ENCODE measurements at places on chromosomes 4 and X.

GRCh38 chr4:88963817-88964216, 93.2 kb downstream of the FAM13A start:
- DNase-seq: no peak

DNA sequence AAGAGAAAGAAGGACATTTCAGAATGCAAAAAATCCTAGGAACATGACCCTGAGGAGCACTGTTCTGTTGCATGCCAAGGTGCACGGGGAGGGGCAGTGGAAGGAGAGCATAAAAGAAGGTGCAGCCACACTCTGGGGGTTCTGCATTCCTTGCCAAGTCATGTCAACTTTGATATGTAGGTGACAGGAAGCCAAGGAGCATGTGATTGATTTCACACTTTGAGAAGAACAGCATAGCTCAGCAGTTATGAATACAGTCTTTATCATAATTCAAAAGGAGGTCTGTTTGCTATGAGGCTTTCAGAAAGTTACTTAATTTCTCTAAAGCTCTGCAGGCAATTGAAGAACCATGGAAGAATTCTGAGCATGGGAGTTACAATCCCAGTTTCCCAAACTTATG, 50.6 kb downstream of the SCFD2 start:
- no peak for DNase-seq

- DNase-seq: no peak
Observed at GRCh38 chr4:165992283-165992682, 119.2 kb downstream of the TLL1 start.

DNA sequence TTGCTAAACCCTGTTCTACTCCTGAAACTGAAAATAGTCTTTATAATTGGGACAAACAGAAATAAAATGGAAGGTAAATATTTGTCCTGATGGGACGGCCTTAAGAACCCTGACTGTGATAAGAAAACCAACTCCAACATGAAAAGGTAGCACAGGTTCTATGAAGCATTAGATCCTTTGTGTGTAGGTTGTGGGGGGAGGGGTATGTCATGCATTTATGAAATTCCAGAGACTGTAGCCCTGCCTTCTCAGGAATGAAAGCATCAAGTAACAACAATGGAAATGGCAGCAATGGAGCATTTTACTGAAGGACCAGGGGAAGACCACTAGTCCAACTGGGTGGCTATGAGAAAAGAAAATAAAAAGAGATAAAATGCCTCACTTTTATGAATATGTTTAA, 23.9 kb downstream of the CXXC4 start:
- DNase-seq: no peak

DNA sequence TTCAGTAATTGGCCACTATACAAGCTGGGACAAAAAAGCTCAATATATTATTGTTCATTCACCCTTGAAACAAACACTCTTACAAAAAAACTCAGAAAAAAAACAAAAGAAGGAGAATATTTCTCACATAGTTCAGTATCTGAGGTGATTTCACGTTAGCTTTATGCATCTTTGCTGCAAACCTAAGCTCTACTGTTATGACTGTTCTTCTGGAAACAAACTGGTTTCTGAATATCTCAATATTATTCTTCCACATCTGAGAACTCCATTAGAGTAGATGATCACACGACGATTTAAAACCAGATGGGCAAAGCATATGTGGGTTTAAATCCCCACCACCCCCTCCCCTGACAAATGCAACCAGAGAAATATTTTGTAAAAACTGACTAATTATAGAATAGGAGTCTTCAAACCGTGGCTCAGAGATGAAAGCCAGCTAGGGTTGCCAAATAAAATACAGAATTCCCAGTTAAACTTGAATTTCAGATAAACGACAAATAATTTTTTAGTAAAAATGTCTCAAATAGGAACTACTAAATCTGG, 182.0 kb upstream of the FAM241A start:
- no peak for DNase-seq

GRCh38 chrX:103817502-103817901, 14.6 kb downstream of the RAB9B start:
- peak; percentile 68 for DNase-seq

GRCh38 chr4:105002278-105002677, 144.4 kb upstream of the TET2 start:
- DNase-seq: no peak

- DNase-seq: no peak
Observed at GRCh38 chrX:155968326-155968661, 29.2 kb upstream of the IL9R start.

DNA sequence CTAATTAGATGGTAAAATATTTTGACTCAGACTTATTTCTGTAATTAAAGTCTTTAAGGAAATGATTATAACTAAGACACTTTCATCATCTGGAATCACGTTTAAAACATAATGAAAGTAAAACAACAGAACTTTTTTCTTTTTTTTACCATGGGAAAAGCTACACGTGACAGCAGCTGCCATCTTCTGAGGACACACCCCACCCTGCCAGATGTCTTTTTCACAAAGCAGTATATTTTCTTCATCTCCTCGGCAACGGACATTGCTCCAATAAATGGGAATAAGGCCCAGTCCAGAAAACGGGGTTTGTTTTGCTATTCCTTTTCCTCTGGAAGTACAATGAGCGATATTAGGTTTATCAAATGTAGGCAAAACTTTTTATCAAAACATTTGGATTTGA, 17.5 kb downstream of the PRSS12 start:
- no peak for DNase-seq

GRCh38 chrX:45879512-45879911, 665.7 kb downstream of the ZNF674 start:
- no peak for DNase-seq

DNA sequence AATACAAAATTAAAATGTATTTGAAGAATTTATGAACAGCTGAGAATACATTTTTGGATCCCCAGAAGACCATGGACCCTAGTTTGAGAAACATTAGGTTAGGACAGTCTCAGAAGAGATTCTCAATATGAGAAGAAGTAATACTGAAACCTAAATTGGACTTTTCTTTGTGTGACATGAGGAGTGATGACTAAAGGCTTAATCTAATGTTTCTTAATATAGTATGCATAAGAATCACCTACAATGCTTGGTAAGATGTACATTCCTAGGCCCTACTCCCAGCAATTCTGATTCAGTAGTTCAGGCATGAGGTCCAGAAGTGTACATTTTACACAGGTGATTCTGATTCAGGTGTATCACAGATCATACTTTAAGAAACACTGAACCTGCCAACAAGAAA, 31.6 kb upstream of the HUWE1 start:
- no peak for DNase-seq

DNA sequence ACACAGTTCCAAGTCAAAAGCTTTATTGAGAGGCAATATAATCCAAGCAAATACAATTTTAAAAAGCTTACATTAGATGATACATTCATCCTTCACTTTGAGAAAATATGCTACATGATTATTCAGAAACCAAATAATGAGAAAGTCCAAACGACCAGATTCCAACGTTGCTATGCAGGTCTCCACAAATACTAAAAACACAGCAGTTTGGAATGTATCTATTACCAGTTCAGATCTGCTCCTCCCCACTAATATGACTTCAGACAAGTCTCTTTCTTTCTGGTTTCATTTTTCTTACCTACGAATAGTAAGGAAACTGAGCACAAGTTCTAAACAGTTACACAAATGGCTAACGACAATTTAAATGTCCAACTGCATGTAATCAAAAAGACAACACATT, 9.5 kb downstream of the NAF1 start:
- no peak for DNase-seq

DNA sequence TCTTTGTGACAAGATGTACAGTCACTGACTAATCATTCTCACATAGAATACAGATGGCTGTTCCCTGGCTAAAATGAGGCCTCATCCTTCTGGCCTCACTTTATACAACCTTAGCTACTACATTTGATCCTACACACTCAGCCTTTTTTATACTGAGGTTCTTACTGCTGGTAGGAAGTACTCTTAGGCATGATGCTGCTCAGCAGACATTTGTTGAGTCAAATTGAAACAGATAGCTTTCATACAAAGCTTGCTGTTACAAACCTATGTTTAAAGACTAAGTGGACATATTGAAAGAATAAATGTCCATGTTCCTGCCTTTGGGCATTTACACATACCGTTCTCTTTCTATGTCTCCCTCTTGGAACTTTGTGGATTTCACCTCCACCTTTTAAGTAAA, 154.9 kb downstream of the NPFFR2 start:
- no peak for DNase-seq

DNA sequence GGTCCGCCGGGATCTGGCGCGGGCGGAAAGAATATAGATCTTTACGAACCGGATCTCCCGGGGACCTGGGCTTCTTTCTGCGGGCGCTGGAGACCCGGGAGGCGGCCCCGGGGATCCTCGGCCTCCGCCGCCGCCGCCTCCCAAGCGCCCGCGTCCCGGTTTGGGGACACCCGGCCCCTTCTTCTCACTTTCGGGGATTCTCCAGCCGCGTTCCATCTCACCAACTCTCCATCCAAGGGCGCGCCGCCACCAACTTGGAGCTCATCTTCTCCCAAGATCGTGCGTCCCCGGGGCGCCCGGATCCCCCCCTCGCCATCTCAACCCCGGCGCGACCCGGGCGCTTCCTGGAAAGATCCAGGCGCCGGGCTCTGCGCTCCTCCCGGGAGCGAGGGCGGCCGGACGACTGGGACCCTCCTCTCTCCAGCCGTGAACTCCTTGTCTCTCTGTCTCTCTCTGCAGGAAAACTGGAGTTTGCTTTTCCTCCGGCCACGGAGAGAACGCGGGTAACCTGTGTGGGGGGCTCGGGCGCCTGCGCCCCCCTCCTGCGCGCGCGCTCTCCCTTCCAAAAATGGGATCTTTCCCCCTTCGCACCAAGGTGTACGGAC, 482 bp upstream of the SHOX start:
- DNase-seq: no peak

- DNase-seq: no peak
Observed at GRCh38 chrX:41960142-41960541, 36.8 kb upstream of the CASK start.

GRCh38 chr4:86999136-86999643, 64.4 kb downstream of the AFF1 start:
- no peak for DNase-seq

DNA sequence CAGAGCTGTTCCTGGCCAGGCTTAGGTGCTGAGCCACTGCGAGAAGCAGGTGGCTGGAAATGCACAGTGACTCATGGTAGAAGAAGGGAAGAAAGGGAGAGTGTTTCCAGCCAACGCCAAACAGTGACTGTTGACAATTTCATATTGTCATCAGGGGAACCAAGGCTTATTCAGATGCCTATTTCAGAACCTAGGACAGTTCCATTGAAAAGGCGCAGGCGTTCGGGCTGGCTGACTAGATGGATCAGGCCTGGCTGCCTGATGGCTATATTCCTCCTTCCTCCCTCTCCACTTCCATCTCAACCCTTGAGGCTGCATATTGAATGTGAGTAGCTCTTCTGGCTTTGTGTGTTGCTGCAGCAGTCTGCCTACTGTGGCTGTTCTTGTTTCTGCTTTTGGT, 73.0 kb upstream of the FRMPD4 start:
- DNase-seq: no peak

GRCh38 chrX:49230500-49231232, 2.5 kb downstream of the CACNA1F start:
- peak; percentile 63 for DNase-seq

GRCh38 chrX:143934542-143934941, 50.7 kb downstream of the UBE2NL start:
- no peak for DNase-seq

GRCh38 chr4:61828960-61829359, 628.8 kb downstream of the ADGRL3 start:
- DNase-seq: no peak

DNA sequence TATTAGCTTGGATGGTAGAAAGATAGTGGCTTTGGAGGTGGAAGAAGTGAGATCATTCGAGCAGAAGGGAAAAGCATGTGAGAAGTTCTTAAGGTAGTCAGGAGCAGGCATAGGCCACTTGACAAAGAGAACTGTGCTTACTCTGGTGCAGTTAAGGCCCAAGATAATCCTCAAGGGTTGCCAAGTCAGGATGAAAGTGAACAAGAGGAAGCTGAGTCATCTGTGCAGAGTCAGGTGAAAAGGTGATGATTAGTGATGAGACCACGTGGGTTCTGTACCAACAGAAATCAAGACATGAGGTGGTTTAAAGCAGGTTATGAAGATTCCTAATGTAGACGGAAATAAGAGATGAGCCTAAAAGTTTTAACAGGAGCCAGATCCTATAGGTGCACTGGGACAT, 369.8 kb downstream of the DTHD1 start:
- DNase-seq: no peak

DNA sequence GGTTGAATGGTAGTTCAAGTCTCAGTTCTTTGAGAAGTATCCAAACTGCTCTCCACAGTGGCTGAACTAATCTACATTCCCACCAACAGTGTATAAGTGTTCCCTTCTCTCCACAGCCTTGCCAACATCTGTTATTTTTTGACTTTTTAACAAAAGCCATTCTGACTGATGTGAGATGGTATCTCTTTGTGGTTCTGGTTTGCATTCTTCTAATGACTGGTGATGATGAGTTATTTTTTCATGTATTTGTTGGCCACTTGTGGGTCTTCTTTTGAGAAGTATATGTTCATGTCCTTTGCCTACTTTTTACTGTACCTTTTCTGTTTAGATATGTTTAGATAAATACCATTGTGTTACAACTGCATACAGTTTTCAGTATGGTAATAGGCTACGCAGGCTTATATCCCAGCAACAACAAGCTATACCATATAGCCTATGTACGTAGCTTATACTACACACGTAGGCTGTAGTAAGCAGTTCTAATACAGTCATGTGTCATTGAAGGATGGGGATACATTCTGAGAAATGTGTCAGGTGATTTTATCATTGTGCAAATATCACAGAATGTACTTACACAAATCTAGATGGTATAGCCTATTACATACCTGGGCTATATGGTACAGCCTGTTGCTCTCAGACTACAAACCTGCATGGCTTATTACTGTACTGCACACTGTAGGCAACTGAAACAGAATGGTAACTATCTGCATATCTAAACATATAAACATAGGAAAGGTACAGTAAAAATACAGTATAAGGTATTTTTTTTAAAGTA, 28.1 kb downstream of the KLHL8 start:
- no peak for DNase-seq

DNA sequence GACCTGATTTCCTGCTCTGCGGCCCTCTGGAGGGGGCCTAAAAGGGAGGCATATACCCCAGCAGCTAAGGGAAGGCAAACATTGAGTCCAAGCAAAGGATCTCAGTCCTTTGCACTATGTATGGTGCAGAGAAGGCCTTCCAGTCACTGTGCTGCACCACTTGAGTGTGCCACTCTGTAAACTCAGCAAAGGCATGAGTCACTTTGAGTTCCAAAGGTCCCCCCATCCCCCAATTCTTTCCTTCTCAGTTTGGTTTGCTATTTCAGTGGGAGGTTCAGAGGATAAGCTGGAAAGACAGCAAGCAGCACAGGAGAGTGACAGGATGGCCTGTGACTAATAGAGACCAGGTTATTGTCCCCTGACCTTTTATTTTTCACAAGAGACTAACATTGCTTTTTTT, 131.3 kb downstream of the FHDC1 start:
- no peak for DNase-seq

DNA sequence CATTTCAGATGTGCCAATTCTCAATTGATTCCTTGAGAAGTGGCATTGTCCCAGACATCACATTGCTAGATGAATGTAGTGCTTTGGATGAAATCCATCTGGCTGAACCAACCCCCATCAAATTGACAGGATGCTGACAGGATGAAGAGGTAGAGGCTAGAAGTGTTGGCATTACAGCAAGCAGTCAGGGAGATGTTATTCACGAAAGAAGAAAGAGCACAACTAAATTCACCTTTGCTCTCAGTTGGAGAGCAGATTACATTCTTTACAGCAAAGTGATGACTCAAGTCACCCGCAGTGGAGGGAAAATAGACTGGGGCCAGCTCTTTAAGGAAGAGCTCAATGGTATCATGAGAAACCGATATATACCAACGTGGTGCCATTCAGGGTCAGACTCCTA, 259.6 kb downstream of the C4orf33 start:
- no peak for DNase-seq

- no peak for DNase-seq
Observed at GRCh38 chrX:108453841-108454240, 14.2 kb downstream of the COL4A5 start.
